Stimulated activated CD4-positive, alpha-beta T cell treated with anti-CD3 and anti-CD28 coated beads, Interleukin-12 subunit alpha, Interleukin-12 subunit beta, amount 100 ng/mL, for 24 hours (primary cell): ENCODE measurements at places on chromosomes 5 and 9.

- no peak for DNase-seq
Observed at GRCh38 chr5:154324033-154324432, 121.8 kb upstream of the SAP30L start.

DNA sequence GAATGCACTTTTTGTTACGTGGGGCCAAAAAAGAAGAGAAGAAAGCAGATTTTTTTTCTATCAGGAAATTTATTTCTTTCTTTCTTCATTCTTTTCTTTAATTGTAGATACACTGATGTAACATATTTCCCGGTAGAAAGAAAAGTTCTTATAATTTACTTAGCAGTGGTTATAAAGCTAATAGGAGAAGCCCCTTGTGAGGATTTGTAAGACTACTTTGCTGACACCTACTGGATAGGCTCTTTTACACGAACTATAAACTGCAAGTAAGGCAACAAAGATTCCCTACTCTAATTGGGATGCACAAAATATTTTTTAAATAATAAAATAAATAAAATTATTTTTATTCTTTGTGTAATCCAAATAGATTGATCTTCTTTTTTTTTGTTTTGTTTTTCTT lies 284.4 kb downstream of the DNAH5 start:
- DNase-seq, result no peak

DNA sequence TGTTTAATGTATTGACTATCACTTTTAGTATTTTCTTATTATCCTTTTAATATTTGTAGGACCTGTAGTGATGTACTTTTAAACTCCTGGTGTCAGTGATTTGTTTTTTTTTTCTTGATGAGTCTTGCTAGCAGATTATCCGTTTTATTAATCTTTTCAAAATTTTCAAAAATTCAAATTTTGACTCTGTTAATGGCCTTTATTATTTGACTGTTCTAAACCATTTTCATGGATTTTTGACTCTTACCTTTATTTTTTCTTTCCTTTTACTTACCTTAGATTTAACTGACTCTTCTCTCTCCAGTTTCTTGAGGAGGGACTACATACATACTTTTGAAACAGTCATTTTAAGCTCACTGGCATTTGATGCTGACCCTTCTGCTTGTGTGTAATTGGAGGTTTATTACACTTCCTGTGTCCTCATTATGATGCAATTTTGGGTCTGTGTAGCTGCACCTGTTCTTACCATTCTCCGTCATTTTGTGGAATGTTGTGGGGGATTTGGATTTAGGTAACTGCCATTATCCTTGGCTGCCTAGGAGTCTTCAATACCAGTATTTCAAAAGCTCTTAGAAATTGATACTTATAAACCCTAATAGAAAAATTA lies 32.0 kb upstream of the EXOC3 start:
- no peak for DNase-seq

- DNase-seq, result no peak
Observed at GRCh38 chr5:98913911-98914310, 14.9 kb downstream of the CHD1 start.

DNA sequence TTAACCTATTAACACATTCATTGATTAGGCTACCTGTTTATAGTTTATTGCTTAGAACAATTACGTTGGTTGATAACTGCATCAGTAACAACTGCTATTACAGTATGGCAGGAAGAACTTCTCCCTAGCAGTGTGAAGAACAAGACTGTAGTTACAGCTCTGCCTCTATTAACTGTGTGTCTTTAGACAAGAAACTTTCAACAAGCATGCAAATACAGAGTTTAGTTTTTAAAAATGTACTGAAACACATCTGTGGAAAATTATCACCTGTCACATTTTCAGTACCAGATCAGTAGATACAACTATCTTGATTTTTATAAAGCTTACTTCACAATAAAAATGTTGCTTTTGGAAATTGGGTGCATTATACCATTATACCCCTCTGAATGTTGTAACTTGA lies 22.2 kb downstream of the ELL2 start:
- no peak for DNase-seq

DNA sequence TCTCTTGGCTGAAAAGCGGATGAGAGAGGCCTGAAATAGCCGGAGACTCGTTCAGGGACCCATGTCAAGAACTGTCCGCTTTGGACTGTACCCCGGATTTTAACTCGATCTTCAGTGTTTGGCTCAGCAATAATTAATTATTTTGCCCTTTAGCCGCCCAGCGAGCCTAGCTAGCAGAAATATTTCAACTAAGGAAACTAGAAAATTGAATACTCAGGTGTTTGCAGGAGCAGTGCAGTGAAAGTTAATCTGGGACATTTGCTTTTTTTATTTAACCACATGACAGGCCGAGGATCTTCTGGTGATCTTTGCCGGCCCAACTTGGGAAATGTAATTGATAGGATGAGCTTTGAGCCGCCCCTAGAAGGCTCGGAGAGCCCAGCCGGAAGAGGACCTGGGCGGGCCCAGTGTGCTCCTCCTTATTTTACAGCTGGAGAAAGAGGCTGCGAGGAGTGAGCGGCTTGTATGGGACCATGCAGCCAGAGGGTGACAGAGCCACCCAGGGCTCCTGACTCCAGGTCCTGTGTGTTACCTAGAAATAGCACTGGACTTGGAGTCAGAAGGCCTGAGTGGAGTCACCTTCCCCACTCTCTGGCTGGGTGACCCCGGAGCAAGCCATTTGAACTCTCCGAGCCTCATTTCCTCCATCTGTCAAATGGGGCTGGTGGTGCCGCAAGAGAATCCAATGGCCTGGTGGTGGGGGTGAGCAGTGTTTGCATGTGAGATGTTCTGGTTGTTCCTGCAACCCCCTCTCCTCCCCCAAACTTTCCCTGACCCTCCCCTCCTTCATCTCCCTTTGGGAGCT lies 2.4 kb downstream of the PPARGC1B start:
- no peak for DNase-seq

- DNase-seq, result no peak
Observed at GRCh38 chr9:87771316-87772006, 45.5 kb downstream of the CTSL start.

DNA sequence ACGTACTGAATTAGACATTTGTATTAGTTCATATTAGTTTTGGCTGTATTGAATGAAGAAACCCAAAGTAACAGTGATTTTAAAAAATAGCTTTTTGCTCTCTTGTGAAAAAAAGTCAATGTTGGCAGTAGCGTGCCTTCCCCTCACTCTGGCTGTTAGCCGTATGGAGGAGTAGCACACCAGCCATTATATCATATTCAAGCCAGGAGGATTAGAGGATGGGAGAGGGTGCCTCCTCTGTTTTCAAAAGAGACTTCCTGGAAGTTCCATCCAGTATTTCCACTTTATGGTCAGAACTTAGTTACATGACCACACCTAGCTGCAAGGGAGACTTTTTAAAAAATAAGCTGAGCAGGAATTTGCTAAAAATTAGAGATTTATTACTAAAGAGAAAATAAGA lies 41.2 kb downstream of the GPR21 start:
- DNase-seq, result no peak

GRCh38 chr5:5800801-5801761 lies 378.6 kb downstream of the ICE1 start:
- DNase-seq, result no peak

DNA sequence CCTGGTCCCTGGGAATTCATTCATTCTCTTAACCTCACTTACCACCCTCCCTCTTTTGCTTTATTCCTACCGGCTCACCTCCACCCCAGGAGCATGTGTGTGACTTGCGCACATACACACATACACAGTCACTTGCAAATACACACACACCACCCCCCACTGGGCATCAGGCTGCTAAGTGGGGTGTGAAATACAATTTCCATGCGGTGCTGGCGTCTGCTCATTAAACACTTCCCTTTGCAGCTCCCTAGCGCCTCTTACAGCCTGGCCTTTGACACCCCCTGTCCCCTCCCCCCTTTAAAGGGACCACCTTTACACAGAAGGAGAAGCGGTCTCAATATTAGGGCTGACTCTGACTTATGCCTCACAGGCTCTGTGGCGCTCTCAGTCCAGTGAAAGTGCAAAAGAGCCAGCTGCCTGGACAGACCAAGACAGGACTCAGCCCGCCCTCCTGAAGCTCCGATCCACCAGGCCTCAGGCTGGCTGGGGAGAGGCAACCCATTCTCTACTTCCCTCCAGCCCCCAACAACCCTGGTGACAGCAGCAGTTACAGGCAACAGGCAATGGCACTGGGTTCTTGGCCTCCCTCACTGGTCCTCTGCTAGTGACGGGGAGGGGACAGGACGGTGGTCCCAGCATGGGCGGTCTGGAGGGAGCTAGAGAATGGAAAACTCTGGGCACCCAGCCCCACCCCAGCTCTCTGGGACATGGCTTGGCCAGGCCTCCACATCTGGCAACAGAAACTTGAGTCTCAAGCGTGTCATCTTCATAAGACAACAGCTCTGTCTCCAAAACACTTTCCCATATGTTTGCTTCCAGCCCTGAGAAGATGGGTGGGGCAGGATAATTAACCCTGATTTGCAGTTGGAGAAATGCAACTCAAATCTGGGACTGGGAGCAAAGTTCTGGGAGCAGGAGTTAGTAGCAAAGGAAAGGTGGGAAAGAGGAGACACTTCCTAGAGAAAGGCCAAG lies 12.0 kb downstream of the ENHO start:
- no peak for DNase-seq

DNA sequence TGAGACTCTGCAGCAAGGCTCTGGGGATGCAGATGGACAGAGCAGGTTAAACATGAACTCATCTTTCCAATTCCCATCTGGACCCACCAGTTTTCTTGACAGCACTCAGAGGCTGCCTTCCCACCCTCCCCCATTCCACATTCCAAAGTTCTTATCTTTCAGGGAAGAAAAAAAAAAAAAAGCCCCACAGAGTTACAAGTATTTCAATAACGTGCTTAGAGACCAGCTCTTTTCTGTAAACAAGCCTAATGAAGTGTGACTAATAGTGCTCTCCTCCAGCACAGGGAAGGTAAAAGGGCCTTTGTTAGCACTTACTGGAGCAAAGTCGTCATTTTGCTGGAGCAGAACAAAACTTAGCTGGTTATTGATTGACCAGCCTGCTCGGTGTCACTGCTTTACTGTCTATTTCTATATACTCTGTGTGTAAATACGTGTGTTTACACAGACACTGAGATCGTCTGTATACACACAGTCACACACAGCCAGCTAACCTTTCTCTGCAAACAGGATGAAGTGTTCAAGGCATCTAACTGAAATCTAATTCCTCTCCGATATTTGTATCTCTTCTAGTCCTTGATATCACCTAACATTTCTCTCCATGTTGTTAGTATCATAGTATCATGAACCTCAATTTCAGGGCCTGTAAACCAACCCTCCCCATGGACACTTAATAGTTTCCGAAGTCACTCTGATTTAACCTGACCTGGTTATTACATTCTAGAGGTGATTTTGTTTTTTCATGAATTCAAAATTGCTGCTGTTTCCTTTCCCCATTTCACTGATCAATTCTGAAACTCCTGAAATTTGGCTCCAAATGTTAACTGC lies 84.9 kb downstream of the ZNF608 start:
- DNase-seq, result no peak

DNA sequence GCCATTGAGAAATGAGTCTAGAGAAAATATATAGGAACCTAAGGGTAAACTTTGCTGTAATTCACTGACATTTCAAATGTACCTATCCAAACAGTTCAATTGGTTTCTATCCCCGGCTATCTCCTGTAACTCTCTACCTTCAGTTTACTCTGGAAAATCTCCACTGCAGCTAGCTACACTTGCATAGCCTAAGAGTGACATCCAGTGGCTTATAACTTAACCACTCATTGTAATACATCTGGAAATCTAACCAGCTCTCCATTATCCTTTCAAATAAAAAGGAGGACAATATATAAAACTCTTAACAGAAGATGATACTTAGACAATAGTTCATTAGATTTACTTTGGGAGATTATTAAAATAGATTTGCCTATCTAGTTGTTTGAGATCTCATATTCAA lies 35.3 kb upstream of the SPDL1 start:
- no peak for DNase-seq

- no peak for DNase-seq
Observed at GRCh38 chr5:154863291-154864080, 5.1 kb downstream of the CNOT8 start.

DNA sequence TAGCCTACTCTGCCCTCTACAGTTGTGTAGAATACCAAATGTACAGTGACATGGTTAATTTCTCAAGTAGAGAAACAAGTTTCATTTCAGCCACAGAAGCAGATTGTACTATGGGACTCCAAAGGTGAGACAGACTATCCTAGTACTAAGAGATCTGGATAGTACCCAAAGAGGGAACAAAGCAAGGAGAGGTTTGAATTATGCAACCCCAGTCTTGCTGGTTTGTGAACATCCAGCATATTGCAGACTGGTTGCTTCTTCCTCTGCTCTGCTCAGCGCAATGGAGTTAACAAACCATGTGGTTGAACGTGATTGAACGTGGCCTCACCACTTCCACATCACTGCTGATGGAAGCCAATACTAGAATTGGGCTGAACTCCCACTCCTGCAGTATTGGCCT lies 43.3 kb upstream of the ALDOB start:
- DNase-seq, result no peak

DNA sequence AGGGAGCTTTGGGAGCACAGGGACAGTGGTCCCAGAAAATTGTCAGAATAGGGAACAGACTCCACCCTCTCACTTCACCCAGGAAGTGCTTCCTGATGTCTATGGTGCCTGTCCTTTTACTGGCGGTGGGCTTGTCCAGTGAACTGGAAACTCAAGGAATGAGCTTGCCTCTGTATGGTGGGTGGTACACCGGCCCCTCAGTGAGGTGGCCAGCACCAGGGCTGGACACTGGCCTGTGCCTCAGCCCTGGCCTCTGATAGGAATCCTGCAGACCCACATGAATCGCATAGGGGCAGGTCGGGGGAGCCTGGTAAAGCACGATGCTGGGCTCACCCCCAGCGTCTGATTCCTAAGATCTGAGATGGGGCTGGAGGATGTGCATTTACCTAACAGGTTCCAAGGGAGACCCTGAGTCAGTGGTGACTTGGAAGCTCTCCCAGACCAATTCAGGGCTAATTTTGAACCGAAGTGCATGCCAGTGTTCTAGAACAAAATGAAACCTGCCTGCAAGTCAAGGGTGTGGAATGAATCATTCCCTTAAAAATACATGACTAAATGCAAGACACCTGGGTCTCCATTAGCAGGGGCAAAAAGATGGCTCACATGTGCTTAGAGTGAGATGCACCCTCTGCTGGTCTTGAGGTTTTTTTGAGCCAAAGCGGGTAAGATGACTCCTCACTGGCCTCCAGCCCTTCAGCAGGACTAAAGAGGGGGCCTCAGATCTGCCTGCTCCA lies 178.3 kb downstream of the HSPA4 start:
- no peak for DNase-seq

DNA sequence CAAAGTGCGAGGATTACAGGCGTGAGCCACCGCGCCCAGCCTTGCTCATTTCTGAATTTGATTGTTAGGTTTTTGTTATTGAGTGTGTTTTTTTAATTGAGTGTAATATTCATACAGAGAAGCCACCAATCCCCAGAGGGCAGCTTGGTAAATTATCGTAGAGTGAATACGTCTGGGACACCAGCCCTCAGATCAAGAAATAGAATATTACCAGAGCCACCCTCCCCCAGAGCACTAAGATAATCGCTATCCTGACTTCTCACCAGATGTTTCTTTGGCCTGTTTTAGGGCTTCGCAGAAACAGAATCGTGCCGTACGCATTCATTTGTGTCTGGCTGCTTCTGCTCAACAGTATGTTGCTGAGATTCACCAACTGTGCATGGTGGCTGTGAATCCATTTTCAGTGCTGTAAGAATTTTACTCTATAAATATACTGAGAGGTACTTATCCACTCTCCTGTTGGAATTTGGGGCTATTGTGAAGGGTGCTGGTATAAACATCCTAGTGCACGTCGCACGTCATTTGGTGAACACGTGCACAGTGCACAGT lies 37.8 kb upstream of the RUFY1 start:
- DNase-seq, result no peak

- DNase-seq, result no peak
Observed at GRCh38 chr5:157004893-157005551, 42.0 kb upstream of the TIMD4 start.

- DNase-seq, result no peak
Observed at GRCh38 chr5:72130351-72130761, 23.1 kb downstream of the MAP1B start.
